ENCODE measurements at places on chromosomes 3 and 15.

DNA sequence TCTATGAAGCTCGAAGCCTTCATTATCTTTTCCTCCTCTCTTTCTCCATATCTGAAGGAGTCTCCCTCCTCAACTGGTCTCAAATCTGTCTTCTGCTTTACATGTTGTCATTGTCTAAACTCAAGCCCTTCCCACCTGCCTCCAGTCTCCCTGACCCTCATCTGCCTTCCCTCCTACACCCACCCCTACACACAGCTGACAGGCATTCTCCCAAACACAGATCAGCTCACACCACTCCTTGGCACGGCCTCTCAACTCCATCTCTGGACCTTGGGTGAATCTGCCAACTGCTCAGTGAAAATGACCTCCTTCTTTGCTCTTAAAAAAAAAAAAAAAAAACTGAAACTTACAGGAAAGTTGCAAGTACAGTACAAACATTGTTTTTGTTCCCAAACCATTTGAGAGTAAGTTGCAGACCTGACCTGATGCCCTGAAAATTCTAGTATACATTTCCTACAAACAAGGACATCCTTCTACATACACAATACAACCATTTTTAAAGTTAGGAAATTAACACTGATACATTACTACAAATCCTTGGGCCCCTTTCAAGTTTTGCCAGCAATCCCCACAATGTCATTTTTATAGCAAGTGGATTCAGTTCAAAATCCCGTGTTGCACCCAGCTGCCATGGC lies 49.4 kb upstream of the UBE2E1 start:
- DNase-seq = no peak

DNA sequence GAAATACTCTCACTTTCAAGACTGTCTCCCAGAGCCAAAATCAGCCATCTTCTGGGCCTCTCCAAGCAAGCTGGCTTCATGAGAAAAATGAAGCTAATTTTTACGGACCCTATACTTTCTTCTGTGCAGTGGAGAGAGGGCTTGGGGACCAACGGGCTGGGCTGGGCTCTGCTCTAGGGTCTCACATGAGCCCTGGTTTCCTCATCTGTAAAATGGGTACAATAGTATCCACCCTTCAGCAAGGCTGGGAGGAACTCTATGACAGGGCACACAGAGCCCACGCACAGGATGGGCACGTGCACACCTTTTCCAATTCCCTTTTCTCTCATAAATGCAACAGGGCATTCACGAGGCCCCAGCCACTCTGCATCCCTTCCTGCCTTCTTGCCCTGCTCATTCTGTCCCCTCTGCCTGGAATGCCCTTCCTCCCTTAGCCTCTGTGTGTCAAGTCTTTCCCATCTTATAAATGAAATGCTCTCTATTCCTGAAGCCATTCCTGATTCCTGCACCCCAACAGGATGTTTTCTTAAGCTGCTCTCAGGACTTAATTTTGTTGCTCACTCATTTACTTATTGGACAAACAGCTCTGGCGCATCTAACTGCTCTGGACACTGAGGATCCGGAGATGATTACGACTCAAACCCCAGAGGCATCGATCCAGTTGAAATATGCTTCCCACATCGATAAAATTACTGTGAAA lies 32.9 kb upstream of the SEC13 start:
- DNase-seq = no peak

DNA sequence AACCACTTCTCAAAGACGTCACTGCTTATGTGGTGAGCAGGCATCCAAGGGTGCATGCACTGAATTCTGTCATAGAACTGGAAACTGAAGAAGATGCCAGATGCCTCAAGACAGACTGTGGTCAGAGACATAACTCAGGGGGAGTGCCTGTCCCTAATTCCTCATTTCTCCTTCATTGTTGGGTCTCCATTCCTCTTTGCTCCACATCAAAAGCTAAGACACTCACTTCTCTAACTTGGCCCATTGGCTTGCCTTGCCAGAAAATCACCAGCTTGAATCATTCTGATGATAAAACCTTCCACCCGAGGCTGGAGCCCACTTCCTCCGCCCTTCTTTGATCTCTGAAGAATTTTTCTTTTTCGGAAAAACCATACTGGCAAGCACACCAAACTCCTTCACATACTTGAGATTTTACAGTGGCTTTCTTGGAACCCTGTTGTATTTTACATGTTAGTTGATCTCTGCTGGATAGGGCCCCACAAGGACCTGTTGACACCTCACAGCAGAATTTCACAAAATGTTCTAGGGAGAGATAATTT lies 69.9 kb downstream of the COL8A1 start:
- DNase-seq = no peak

GRCh38 chr3:28553175-28553574 lies 204.6 kb upstream of the AZI2 start:
- no peak for DNase-seq

Measured in NCI-H2029 treated with DMSO at 0.1 percent for 48 hours (cell line).